Endothelial cell of coronary artery (primary cell): ENCODE measurements at places on chromosomes 1 and 21. TPM values are rescaled to one million over a fixed set of nuclear protein-coding genes. Genes with fewer than 3 reads are reported as not detected.

C8B gene
- not detected in 2 replicates for total RNA-seq

RIMKLA gene
- total RNA-seq: under 0.01 TPM in 2 replicates

FCMR gene
- not detected in 2 replicates for total RNA-seq

REN gene
- not detected in 2 replicates for total RNA-seq

ADAMTS1 gene
- total RNA-seq: 62.8 and 72.0 TPM in 2 replicates

BSND gene
- not detected in 2 replicates for total RNA-seq

RAD54L gene
- 2.4 and 3.8 TPM in 2 replicates for total RNA-seq

KRTAP19-7 gene
- not detected in 2 replicates for total RNA-seq

TBX19 gene
- total RNA-seq: 0.18 and 0.38 TPM in 2 replicates

SLC41A1 gene
- total RNA-seq: 7.1 and 15.3 TPM in 2 replicates

LAMC2 gene
- total RNA-seq: 0.47 and 0.99 TPM in 2 replicates

IL19 gene
- total RNA-seq: not detected in 2 replicates

PHC2 gene
- total RNA-seq: 69.1 and 70.7 TPM in 2 replicates

LENEP gene
- 0.18 TPM in 1 of 2 replicates, not detected in the other for total RNA-seq

OR2T29 gene
- not detected in 2 replicates for total RNA-seq

FAM131C gene
- 0.09 TPM in 2 replicates for total RNA-seq

IGSF5 gene
- not detected in 2 replicates for total RNA-seq
